ENCODE measurements at places on chromosomes 12 and 14.

DNA sequence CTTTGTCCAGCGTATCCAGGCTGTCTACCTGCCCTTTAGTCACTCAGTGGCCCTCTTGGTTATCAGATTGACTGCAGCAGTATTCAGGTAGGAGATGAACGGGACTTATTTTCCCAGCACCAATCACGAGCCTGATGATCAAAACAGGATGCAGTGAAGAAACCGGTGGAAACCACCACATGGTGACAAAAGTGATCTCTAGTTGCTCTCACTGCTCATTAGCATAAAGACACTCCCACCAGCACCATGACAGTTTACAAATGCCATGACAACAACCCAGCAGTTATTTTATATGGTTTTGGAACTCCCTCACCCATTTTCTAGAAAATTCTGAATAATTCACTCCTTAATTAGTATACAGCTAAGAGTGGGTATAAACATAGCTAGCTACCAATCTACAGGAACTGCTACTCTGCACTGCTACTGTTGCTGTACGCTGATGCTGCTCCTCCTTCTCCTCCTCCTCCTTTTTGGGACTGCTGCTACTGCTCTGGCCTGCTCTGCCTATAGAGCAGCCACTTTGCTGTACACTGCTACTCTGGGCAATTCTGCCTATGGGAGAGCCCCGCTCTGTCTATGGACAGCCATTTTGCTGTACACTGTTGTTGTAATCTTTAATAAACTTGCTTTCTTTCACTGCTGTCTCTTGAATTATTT, 142.5 kb upstream of the SSTR1 start:
- DNase-seq = no peak

DNA sequence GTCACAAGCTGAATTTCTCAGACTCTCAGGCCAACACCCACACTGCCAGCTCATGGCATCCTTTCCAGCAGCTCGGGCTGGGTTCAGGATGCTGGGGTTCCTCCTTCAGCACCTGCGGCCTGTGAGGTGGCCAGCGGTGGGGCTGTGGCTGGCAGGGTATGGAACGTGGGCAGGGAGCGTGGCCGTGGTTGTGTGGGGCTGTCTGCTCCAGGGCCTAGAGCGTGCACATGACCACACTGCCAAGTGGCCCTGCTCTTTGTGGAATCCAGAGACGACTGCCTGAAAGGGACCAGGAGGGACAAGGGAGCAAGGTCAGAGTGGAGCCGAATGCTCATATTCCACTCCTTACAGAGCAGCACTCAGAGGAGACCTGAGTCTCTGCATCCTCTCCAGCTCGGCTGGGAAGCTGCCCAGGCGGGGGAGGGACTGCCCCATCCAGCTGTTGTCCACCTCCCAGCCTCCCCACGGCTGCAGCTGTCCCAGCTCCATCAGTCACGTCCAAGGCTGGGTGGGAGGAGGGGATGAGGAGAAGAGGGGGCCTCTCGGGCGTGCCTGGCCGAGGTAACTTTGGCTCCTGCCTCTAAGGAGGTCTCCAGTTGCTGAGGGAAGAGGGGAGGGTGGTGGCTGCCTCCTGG, 71.3 kb downstream of the TSPAN9 start:
- DNase-seq = no peak

DNA sequence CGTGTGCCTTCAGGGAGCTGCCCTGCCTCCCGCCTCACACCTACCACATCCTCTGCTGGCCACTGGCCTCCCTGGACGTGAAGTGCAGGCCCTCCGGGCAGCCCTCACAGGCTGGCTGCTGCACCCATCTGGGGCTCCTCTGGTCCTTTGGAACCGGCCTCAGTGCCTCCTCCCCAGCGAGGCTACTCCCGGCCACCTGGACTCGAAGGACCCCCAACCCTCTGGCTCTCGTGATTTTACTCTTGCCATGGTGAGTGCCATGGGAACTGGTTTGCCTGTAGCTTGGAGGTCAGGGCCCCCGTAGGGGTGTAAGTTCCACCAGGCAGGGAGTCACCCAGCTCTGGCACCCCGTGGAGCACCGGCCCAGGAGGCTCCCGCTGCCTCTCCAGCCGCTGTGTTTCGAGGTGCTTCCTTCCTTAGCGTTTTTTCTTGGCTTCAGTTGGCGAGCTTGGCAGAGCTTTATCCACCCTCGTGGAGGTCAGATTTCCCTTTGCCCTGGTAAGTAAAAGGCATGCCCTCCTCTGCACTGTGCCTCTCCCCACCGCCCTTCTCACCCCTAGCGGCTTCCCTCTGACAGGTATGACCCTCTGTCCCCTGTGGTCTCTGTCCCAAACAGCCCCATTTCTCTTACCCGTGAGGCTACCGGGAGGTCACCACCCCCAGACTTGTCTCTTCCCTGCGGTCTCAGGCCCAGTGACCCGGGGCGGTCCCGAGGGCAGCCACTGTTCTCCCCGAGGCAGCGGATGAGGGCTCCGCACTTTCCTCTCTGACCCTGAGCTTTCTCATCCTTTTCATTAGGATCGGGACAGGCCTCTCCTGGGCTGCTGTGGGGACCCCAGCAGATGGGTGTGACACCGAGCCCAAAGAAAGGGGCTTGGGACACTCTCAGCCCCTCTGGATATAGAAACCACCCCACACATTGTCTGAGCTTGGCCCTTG, 203.1 kb upstream of the C14orf180 start:
- DNase-seq = no peak

DNA sequence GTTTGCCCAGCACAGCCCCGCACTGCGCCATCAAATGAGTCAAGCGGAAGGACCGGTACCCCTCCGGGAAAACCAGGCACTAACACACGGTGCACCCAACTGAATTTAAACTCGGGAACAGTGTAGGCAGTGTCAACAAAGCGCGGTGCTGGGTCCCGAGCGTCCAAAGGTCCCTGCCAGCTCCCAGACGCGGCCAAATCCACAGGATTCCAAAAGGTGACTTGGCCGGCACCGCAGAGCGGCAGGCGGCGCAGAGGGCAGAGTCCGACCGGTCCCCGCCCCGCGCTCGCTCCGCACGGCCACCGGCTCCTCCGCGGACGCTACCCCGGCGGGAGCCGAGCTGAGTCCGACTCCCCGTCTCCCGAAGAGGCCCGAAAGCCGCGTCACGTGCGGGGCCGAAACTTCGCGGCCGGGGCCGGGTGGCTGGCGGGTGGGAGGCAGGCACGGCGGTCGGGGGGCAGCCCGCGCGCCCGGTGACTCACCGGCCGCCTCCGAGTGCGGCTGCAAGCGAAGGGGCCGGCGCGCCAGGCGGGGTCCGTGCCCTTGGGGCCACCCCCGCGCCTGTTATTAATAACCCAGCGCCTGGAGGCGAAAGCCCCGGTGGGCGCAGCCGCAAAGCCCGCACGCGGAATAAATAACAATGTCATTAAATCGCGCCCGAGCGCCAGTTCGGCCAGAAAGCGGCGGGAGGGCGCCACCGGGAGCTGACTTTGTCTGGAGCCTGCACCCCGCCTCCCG, 863 bp downstream of the DENND5B start:
- DNase-seq = no peak

DNA sequence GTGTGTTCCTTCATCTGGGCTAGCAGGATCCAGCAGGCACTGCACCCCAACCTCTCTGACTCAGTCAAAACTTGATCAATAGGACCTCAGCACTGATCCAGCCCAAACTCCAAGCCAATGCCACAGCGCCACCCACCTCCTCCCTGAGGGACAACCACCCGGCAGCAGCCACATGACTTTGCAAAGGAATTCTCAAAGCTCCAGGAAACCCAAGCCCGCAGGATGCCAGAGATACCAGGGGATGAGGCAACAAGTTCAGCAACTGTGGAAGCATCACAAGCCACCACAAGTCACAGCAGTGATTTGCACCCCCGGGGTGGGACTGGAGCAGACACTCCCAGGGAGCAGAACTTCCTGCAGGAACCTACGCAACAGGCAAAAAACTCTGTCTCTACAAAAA, 37.3 kb downstream of the ACTN1 start:
- no peak for DNase-seq

DNA sequence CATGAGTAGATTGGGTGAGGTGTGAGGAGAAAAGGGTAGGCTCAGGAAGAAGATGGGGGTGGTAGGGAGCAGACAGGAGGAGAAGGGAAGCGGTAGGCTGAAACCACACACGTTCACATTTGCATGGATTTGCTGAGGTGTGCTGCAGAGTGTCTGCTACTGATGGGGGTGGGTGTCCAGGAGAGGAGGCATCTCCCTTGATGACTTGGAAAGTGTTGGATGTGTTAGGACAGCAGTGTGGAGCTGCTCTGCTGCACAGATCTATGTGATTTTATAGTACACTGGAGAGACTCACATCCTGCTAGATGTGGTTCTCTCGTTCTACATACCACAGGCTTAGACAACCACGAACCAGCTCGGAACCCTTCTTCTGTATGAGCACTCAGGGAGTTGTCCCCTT, 9.3 kb downstream of the ZFHX2 start:
- no peak for DNase-seq

All from stimulated activated CD4-positive, alpha-beta T cell treated with anti-CD3 and anti-CD28 coated beads, TNF-alpha, amount 100 ng/mL, for 4 hours (primary cell).